WTC11 (cell line): ENCODE measurements at places on chromosomes 4 and X. TPM values are rescaled to one million over a fixed set of nuclear protein-coding genes. Genes with fewer than 3 reads are reported as not detected.
A peak's percentile ranks its signal among the peaks of the same experiment; 100 is the strongest.

The GPR50 gene
- total RNA-seq = 5.9 to 12.0 TPM (median 5.9 TPM) in 3 replicates

The CENPVL2 gene
- total RNA-seq = 3.1 to 3.7 TPM (median 3.5 TPM) in 3 replicates

The UGT2B17 gene
- total RNA-seq = 0.14 to 0.18 TPM in 2 of 3 replicates, not detected in the other

DNA sequence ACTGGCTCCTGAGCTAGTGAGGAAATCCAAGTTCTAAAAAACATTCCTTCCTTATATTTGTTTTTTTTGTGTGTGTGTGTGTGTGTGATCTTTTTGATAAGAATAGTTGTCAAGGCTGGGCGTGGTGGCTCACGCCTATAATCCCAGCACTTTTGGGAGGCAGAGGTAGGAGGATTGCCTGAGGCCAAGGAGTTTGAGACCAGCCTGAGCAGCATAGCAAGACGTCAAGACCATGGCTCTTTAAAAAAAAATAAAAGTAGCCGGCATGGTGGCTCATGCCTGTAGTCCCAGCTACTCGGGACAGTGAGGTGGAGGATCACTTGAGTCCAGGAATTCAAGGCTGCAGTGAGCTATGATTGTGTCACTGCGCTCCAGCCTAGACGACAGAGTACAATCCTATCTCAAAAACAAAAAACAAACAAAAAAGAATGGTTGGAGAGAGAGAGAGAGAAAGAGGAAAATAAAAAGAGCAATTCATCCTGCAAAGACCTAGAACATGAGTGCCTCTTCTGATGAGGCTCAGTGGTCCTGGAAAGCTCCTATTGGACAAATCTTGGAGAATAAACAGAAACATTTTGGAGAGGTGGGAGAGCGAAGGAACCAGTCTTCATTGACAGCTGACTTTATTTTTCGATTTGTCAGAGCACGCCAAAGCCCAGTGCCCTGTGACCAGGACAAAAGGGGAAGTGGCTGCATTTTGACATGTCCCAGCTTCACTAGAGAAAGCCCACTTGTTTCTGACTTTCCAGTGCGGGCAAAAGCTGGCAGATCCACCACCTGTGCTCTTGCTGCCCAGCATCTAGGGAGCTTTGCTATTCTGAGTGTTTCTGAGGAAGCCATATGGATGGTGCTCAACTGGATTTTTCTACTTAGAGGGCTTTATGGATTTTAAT is 244.7 kb downstream of the PALLD start:
- DNase-seq = no peak

The RAB33A gene
- total RNA-seq = 2.1 to 3.1 TPM (median 3.0 TPM) in 3 replicates

The ELF2 gene
- total RNA-seq = 44.6 to 49.0 TPM (median 44.9 TPM) in 3 replicates

- DNase-seq = no peak
Observed at GRCh38 chr4:169407217-169407845, 136.6 kb upstream of the SH3RF1 start.

- DNase-seq = no peak
Observed at GRCh38 chr4:86621435-86621834, 27.3 kb downstream of the PTPN13 start.

GRCh38 chr4:31328932-31329331 is 608.8 kb downstream of the PCDH7 start:
- no peak for DNase-seq

The CLGN gene
- total RNA-seq = 2.3 to 3.4 TPM (median 3.0 TPM) in 3 replicates

DNA sequence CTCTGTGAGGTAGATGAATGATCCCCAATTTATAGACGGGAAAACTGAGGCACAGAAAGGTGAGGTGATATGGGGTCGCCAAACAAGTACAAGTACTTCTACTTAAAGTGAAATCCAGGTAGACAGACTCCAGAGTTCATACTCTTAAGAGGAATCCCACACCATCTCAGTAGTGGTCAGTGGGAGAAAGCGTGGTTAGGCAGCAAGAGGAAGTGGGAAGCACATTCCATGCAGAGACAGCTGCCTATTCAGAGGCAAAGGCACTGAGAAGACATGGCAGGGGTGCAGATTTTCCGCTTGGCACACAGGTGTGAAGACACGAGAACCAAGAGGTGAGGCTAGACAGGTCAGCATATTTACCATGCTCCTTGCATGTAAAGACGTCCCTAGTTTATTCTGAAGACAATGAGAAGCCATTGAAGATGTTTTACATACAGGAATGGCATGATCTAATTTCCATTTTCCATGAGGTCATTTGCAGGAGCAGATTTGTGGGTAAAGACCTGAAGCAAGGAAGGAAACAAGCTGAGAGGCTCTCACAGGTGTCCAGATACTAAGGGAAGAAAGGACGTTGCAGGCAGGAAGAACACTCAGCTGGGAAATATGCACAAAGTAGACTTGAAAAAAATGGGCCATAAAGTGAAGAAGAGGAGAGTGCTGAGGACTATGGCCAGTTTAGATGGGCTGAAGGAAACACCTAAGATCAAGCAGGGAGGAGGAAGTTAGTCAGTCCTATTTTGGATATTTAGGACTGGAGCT is 17.3 kb upstream of the CLNK start:
- DNase-seq = no peak

- no peak for DNase-seq
Observed at GRCh38 chrX:139924069-139924695, 8.7 kb downstream of the ATP11C start.

The ART3 gene
- 0.27 to 0.59 TPM in 2 of 3 replicates, not detected in the other for total RNA-seq

DNA sequence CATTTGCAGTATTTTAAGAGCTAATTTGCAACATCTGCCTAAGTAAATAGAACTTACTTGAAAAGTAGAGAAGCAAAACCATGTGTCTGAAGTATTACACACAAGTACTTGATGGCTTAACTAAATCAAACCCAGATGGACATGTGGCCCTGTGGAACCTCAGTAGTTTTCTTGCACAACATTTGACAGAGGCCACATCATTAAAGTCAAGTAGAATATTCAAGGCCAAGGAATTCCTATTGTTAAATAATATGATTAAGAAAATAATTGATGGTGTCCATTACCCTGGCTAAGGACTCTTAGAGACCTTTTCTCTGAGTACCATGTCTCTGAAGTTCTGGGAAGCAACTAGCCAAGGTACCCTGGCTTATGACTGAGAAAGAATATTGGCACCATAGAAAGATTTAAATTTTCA is 135.4 kb upstream of the OTUD4 start:
- DNase-seq = no peak

The RHOH gene
- 3.9 to 8.7 TPM (median 7.4 TPM) in 3 replicates for total RNA-seq

DNA sequence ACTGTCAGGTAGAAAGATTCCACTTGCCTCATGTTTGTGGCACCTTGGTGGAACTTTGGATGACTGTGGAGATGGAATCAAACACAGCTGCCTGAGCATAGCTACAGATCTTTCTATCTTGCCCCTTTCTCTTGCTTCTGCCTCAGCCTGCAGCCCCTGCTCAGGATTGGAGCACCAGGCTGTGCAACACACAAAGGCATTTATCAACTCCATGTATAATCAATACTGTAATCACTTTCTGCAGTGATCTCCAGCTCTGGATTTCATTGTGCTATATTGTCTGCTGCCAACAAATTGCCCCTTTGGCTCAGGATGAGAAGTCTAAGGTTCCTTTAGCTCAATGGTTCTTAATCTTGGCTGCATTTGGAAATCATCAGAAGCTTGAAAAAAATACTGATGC is 86.3 kb upstream of the PRPS1 start:
- no peak for DNase-seq

- DNase-seq = no peak
Observed at GRCh38 chr4:12414181-12414812, 985.6 kb upstream of the HS3ST1 start.

DNA sequence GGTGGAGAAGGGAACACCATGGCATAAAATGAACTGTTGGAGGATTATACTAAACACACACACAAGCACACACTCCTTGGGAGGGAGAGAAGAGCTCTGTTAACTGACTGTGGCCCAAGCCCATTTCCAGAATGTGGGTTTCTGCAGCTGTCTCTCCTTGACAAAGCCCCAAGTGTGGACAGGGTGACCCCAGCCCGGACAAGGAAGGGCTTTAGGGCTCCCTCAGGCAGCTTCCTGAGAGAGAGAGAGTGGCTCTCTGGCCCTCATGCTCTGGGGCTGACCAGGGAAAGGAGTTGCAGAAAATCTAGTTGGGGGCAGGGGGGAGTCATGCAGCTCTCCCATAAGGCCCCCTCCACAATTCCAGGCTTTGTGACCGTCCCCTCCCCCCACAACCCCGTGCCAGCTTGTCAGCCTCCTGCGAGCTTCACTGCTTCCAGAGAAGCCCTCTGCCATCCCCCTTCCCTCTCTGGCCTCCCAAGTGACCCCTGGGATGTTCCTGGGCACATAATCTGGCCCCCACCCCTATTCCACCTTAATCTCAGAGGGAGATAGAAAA is 590 bp downstream of the ARHGEF9 start:
- DNase-seq = peak; percentile 8

- DNase-seq = no peak
Observed at GRCh38 chr4:128630871-128631270, 178.6 kb upstream of the JADE1 start.

DNA sequence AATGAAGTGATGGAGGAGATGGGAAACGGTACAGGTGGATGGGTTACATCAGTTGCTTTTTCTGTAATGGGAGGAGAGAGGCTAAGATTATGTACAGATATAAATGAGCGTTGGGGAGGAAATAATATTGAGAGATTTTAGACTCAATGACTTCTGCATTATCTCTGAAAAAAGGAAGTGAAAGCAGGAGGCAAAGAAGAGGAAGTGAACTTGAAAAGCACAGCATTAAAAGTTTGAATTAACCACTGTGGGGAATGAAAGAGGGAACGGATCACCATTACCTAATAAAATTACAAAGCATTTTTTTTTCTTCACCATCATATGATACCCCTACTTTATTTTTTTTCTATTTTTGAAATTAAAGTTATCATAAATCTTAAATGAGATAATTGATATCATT is 1025.5 kb downstream of the RPA4 start:
- no peak for DNase-seq

GRCh38 chr4:21780148-21780547 is 168.4 kb downstream of the KCNIP4 start:
- DNase-seq = no peak
